Stimulated activated memory B cell treated with anti-CD40 and anti-IgM and Interleukin-4, amounts not matched to agents 10 μg/mL and 1 μg/mL and 100 μg/mL, for 72 hours (primary cell): ENCODE measurements at places on chromosomes 2 and 18.

DNA sequence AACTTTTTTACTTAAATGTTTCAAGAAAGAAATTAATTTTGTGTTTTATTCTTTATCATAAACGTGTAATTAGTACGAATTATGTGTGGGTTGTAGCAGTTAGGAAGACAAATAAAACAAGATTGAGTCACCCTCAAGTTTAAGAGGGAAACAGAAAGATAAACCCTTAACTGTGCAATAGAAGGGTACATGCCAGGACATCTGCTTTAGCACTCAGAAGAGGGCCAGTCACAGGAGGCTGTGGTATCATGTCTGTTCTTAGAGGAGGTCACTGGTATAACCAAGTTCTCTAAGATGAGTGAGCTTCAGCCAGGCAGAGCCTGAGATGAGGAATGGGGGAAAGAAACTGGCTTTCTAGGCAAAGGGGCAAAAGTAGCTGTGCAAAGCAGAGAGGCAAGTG, 42.4 kb upstream of the GRHL1 start:
- no peak for ATAC-seq

- no peak for ATAC-seq
Observed at GRCh38 chr2:130135692-130136541, 6.9 kb upstream of the POTEF start.

GRCh38 chr18:61132031-61132430, 201.2 kb upstream of the CDH20 start:
- no peak for ATAC-seq

GRCh38 chr18:67154979-67155378, 361.5 kb downstream of the DSEL start:
- ATAC-seq: no peak

DNA sequence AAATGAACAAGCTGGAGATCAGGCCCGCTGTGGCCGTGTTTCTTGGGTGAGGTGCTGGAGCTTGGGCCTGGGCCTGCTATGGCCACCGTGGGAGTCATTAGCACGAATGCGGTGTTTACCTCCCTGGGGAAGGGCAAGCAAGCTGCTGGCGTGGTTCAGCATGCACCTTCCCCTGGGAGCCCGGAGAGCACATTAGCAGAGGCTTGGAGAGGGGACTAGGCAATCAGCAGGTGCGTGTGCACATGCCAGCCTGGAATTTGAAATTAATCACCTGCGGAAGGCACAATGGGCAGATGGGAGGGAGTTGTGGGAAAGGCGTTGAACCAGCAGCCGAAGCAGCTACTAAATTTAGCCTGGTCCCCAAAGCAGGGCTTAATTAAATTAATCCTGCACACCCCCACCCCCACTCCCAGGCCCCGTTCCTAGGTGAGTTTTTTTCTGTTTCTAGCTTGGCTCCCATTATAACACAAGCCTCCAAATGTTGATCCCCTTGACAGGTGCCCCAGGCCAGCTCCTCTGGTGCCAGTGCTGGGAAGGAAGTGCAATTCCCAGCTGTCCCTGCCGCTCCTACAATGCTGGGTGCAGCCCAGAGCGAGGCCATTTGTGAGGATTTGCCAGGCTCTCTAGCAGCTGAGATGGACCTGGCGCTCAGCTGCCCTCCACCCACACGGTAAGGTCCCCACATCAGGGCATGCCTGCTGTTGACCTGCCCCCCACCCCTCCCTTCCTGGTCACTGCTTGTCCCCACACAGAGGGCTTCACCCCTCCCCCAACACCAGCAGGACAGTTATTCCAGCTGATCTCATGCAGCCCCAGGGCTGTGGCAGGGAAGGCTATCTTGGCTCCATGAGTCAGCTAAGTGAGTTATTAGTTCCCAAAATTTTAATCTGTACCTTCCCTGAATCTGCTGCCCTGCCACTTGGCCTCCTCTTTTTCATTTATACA, 115.0 kb downstream of the ZBTB7C start:
- no peak for ATAC-seq
